ENCODE measurements at places on chromosomes 5 and 9. TPM values are rescaled to one million over a fixed set of nuclear protein-coding genes. Genes with fewer than 3 reads are reported as not detected.

The CDX1 gene
- total RNA-seq: not detected

DNA sequence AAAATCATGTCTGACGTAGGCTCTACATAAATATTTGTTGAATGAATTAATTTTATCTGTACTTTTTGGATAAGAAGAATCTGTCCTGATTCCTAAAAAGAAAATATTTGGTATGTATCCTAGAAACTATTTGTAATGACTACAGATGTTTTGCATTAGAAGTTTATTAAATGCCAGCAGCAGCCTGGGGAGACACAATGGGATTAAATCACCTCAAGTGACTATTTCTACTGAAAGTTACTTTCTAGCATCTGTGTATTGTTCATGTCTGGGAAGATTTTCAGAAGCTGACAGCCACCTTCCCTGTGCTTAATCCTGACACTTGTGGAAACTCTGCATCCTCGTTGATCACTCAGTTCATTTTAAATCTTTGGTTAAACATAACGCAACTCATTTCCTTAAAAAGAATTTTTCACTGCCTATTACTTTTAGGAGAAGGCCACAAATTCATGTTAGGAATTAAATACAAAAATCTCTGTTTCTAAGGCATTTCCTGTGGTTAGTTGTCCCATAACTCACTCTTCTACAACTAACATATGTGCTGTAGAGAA, 209.3 kb upstream of the PPP1R2B start:
- no peak overlapping the region for H3K27ac ChIP-seq
- no peak overlapping the region for H3K4me3 ChIP-seq
- peaks cover 2% of the 10 kb centered on the region for H3K27me3 ChIP-seq
- DNase-seq: no peak

GRCh38 chr5:172288465-172288864, 4.9 kb upstream of the UBTD2 start:
- peaks cover 7% of the 10 kb centered on the region for H3K4me1 ChIP-seq
- no peak overlapping the region for H3K27ac ChIP-seq
- H3K36me3 ChIP-seq: no peaks in the 10 kb centered on the region
- no peak overlapping the region for H3K4me3 ChIP-seq

- no peaks in the 10 kb centered on the region for H3K36me3 ChIP-seq
- no peaks in the 10 kb centered on the region for H3K4me1 ChIP-seq
- no peaks in the 10 kb centered on the region for H3K27me3 ChIP-seq
Observed at GRCh38 chr9:137982200-137982599, 104.6 kb downstream of the CACNA1B start.

GRCh38 chr9:86965636-86966395, 18.5 kb upstream of the GAS1 start:
- H3K27me3 ChIP-seq: no peaks in the 10 kb centered on the region
- no peaks in the 10 kb centered on the region for H3K36me3 ChIP-seq
- no peak for DNase-seq
- H3K4me1 ChIP-seq: no peaks in the 10 kb centered on the region

GRCh38 chr5:9140202-9140601, 405.7 kb downstream of the SEMA5A start:
- H3K4me3 ChIP-seq: no peak overlapping the region
- DNase-seq: no peak
- H3K36me3 ChIP-seq: no peaks in the 10 kb centered on the region
- H3K4me1 ChIP-seq: no peaks in the 10 kb centered on the region
- H3K27ac ChIP-seq: no peak overlapping the region

DNA sequence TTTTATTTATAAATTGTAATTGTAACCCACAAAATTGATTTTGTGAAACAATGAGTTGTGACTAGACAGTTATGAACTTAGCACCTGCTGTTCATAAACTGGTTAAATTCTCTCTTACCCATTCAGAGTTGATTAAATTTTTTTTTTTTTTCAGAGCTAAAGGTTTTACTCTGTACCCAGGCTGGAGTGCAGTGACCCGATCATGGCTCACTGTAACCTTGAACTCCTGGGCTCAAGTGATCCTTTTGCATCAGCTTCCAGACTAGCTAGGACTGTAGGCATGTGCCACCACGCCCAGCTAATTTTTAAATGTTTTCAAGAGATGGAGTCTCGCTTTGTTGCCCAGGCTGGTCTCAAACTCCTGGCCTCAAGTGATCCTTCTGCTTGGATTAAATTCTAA, 1.9 kb downstream of the HSD17B4 start:
- H3K36me3 ChIP-seq: peaks cover 10% of the 10 kb centered on the region
- no peak for DNase-seq
- no peaks in the 10 kb centered on the region for H3K27me3 ChIP-seq
- H3K27ac ChIP-seq: no peak overlapping the region
- peaks cover 12% of the 10 kb centered on the region for H3K4me1 ChIP-seq
- no peak overlapping the region for H3K4me3 ChIP-seq

Measured in natural killer cell (primary cell).